Hepatocyte (in vitro differentiated cells): ENCODE measurements at places on chromosomes 13 and 19. TPM values are rescaled to one million over a fixed set of nuclear protein-coding genes. Genes with fewer than 3 reads are reported as not detected.

- H3K27ac ChIP-seq = no peak overlapping the region
- peak overlapping the region; percentile 68 for H3K4me3 ChIP-seq
- peaks cover 27% of the 10 kb centered on the region for H3K27me3 ChIP-seq
- no peaks in the 10 kb centered on the region for H3K36me3 ChIP-seq
- H3K4me1 ChIP-seq = peaks cover 13% of the 10 kb centered on the region
- DNase-seq = peak; percentile 80
These were observed 396 bp downstream of the RTN2 start for GRCh38 chr19:45496349-45496953.

- H3K36me3 ChIP-seq = no peaks in the 10 kb centered on the region
- H3K27ac ChIP-seq = peak overlapping the region; percentile 88
- peak; percentile 39 for DNase-seq
- H3K4me1 ChIP-seq = peaks cover 5% of the 10 kb centered on the region
- no peaks in the 10 kb centered on the region for H3K27me3 ChIP-seq
These were observed 752 bp downstream of the PDCD5 start for GRCh38 chr19:32581705-32582179.

- H3K36me3 ChIP-seq = no peaks in the 10 kb centered on the region
- H3K27ac ChIP-seq = no peak overlapping the region
- no peak overlapping the region for H3K4me3 ChIP-seq
- H3K4me1 ChIP-seq = peaks cover 23% of the 10 kb centered on the region
These were observed 173.9 kb downstream of the FLT1 start for GRCh38 chr13:28320884-28321574.

DNA sequence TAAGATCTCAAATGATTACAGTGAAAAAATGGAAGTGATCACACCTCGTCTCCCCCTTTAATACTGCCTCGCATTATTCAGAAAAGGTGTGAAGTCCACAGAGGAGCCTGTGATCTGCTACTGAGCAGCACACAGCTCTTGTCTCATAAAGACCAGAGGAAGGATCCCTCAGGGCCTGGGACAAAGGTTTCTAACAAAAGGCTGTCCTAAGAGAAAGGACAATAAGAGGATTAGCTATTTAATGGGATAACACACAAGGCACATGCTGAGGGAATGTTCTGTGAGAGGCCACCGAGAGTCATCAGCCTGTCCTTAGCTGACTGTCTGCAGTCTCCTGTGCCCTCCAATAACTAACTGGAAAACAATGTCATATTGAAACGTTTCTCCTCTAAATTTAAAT lies 26.7 kb downstream of the EBPL start:
- no peaks in the 10 kb centered on the region for H3K4me1 ChIP-seq
- no peak overlapping the region for H3K27ac ChIP-seq
- no peak for DNase-seq
- no peaks in the 10 kb centered on the region for H3K27me3 ChIP-seq
- no peaks in the 10 kb centered on the region for H3K36me3 ChIP-seq

GRCh38 chr19:41892173-41892902 lies 9.4 kb downstream of the ARHGEF1 start:
- no peak overlapping the region for H3K27ac ChIP-seq
- H3K27me3 ChIP-seq = no peaks in the 10 kb centered on the region
- no peaks in the 10 kb centered on the region for H3K36me3 ChIP-seq
- H3K4me1 ChIP-seq = peaks cover 3% of the 10 kb centered on the region

DNA sequence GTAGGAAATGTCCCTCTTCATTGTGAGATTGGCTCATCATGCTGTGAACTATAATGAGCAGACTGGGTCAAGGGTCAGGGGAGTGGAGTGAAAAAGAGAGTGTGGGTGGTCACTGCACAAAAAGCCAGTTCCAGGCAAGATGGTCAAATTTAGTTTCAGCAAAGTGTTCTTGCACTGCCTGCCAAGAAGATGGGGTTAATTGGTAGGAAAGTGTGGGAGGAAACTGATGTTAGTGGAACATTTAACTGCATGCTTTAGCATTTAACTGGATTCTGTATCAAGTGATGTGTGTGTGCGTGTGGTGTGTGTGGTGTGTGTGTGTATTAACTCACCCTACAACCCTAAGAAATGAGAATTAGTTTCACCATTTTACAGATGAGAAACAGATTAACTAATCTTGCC lies 131.6 kb downstream of the COG6 start:
- no peaks in the 10 kb centered on the region for H3K36me3 ChIP-seq
- H3K4me1 ChIP-seq = no peaks in the 10 kb centered on the region
- no peaks in the 10 kb centered on the region for H3K27me3 ChIP-seq
- no peak for DNase-seq
- H3K27ac ChIP-seq = no peak overlapping the region
- H3K4me3 ChIP-seq = no peak overlapping the region

DNA sequence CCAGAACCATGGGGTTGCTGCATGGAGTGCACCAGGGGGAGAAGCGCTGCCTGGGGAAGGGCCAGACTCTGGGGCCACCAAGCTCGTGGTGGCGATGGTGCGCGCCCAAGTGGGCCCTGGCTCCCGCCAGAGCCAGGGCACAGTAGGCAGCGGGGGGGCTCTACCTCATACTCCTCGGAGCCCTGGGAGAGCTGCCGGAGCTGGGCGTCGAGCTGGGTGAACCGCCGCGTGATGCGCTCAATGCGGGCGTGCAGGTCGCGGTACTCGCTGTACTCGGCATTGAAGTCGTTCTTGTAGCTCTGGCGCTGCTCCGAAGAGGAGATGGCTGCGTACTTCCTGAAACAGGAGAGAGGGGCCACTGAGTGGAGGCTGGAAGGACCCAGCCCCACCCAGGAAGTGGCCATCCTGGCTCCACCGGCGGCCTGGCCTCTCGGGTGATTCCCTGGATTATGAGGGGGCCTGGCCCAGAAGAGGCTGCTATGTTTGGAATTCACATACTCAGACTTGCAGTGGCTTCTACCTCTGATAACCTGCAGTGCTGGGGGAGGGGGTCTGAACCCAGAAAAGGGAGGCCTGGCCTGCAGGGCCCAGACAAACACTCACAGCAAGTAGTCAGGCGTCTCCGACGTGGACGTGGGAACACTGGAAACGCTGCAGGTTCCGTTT lies 8.3 kb upstream of the ISYNA1 start:
- H3K27ac ChIP-seq = no peak overlapping the region
- peaks cover 3% of the 10 kb centered on the region for H3K4me1 ChIP-seq
- no peak for DNase-seq
- no peaks in the 10 kb centered on the region for H3K27me3 ChIP-seq
- no peak overlapping the region for H3K4me3 ChIP-seq

GRCh38 chr13:81487151-81487550 lies 1146.2 kb upstream of the SPRY2 start:
- no peaks in the 10 kb centered on the region for H3K4me1 ChIP-seq
- peak; percentile 52 for DNase-seq
- H3K27ac ChIP-seq = no peak overlapping the region
- no peaks in the 10 kb centered on the region for H3K36me3 ChIP-seq

DNA sequence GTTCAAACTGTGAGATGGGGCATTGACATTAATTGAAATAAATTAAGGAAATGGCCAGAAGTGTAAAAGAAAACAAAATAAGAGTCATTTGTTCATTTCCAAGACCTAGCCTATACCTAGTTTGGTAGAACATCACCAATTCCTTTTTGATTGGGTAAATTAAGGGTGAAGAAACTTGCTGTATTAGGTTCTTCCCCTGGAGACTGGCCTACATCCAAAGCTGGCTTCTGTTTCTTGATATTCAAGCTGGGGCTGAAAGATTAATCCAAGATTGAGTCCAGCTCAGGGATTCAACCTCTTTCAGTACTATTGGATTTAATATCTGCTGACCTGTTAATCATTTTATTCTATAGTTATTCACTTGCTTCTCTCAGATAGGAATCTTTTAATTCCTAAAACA lies 183.2 kb downstream of the GPC6 start:
- H3K27ac ChIP-seq = no peak overlapping the region
- H3K36me3 ChIP-seq = no peaks in the 10 kb centered on the region
- H3K27me3 ChIP-seq = no peaks in the 10 kb centered on the region
- no peak for DNase-seq
- no peaks in the 10 kb centered on the region for H3K4me1 ChIP-seq

- no peak for DNase-seq
- H3K4me3 ChIP-seq = no peak overlapping the region
- no peaks in the 10 kb centered on the region for H3K4me1 ChIP-seq
- no peaks in the 10 kb centered on the region for H3K27me3 ChIP-seq
These were observed 23.0 kb downstream of the RRAS start for GRCh38 chr19:49616945-49617344.

DNA sequence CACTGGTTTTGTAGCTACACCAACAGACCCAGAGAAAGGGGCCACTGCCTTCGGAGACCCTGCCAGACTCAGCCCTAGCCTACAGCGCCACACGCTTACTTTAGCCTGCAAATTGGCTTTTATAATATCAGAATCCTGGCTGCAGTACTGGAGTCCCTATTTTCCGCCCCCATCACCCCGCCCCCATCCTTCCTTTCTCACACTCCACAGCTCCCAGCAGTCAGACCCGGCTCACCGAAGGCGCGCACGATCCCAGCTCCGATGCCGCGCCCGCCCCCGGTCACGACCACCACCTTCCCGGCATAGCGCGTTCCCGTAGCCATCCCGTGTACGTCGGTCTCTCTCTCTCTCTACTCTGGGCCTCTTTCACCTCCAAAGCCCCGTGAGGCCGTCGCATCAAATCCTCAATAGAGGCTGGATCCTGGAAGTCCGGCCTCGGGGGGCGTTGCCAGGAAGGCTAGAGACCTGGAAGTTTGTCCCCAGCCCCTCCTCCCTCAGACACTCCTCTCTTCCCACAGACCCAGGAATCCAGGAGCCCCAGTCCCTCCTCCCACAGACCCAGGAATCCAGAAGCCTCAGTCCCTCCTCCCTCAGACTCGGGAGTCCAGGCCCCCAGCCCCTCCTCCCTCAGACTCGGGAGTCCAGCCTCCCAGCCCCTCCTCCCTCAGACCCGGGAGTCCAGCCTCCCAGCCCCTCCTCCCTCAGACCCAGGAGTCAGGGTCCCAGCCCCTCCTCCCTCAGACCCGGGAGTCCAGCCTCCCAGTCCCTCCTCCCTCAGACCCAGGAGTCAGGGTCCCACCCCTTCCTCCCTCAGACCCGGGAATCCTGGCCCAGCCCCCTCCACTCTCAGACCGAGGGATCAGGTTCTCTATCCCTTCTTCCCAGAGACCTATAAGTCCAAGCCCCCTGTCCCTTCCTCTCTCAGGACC lies at the start of gene HSD17B14:
Gene HSD17B14 (minus strand): TSS at position 403 of the 929 bp plus-strand sequence. CDS start 80 bp downstream, at position 323.
- H3K36me3 ChIP-seq = no peaks in the 10 kb centered on the region
- H3K4me3 ChIP-seq = peak within 1 kb of the TSS; percentile 34
- no peaks in the 10 kb centered on the region for H3K27me3 ChIP-seq
- peak; percentile 78 for DNase-seq

DNA sequence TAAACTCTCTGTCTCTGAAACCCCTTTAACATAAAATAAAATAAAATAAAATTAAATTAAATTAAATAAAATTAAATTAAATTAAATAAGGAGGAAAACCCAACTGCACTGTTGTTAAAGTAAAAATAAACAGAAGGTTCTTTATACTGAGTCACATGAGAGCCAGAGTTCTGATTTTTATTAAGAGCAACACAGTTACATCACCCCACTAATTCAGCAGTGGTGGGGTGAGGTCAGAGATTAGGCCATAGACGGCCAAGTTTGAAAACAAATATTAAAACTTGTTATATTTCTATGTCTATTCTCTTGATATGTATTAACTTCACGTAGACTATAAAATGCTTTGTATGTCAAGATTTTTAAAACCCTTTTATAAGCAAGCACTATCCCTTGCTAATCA lies 59.5 kb downstream of the MYCBP2 start:
- DNase-seq = no peak
- no peak overlapping the region for H3K27ac ChIP-seq
- no peaks in the 10 kb centered on the region for H3K27me3 ChIP-seq
- H3K4me1 ChIP-seq = no peaks in the 10 kb centered on the region
- no peak overlapping the region for H3K4me3 ChIP-seq

DNA sequence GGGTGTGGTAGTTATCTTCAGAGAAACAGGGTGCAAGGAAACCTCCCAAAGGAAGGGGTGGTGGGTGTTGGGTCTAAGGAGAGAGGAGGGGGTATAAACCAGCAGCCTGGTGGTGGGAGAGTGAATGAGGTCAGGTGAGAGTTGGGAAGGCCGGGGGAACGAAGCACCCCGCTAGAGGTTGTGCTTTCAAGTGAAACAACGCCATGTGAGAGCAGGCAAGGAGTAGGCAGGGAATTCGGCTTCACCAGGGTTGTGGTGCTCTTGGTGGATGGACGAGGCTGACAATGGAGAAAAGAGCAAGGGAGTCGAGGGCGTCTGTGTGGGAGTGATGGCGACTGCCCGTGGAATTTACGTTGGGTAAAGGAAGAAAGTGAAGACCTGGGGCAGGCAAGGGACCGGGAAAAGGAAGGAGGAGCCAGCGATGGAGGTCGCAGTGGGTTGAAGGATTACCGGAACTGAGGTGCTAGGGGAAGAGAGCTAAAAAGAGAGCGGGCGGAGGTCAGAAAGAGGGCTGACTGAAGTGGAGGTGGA lies 2.1 kb upstream of the MLNR start:
- H3K36me3 ChIP-seq = no peaks in the 10 kb centered on the region
- peaks cover 68% of the 10 kb centered on the region for H3K27me3 ChIP-seq
- no peak overlapping the region for H3K27ac ChIP-seq
- H3K4me3 ChIP-seq = no peak overlapping the region
- DNase-seq = no peak
- H3K4me1 ChIP-seq = no peaks in the 10 kb centered on the region

DNA sequence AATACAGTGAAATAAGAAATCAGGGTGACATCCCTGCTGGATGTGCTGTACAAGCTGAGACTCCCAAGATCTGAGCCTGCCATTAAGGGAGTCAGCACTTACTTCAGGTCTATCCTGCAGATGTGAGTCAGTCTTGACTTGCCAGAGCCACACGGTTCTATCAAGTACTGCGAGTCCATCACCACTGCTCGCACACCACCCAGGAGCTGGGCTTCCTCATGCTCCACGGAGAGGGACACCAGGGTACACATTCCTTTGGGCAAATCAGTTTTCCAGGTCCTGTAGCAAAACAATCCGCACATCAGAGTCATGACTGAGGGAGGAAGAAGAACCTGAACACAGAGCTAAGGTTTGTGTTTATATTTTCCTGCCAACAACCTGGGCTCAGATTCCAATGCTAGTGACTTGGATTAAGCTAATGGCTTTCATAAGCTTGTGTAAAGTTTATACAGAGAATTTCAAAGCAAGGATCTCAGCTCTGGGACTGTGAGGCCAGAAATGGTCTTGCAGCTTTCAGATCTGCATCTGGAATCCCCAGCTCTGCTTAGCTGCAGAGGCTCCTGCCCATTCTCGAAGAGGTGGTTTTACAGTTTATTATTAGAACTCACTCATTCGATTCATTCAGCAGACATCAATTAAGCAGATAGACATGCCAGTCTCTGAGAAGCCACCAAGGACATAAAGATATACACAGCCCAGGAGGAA lies 90.6 kb downstream of the KL start:
- no peaks in the 10 kb centered on the region for H3K36me3 ChIP-seq
- no peaks in the 10 kb centered on the region for H3K27me3 ChIP-seq
- peaks cover 18% of the 10 kb centered on the region for H3K4me1 ChIP-seq
- H3K27ac ChIP-seq = no peak overlapping the region
- DNase-seq = no peak

Gene WDR88
- total RNA-seq = not detected in 2 replicates
